ENCODE measurements at places on chromosomes 6 and 20.

DNA sequence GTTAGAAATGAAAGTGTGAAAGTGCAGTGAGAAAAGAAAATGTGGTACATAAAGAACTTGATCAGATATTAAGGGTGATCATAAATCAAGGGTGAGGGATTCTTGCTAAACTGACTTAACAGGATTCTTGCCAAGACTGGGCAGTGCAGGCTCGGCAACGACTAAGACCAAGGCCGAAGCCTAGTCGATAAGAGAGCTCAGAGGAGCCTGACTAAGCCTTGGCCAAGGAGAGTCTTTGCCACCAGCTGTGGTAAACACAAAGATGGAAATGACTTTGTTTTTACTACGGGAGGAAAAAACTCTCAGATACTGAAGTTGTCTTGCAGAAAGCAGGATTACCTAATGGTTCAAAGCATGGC lies 196.6 kb downstream of the LY86 start:
- DNase-seq = no peak

- DNase-seq = no peak
Observed at GRCh38 chr20:24955045-24955444, 6.0 kb downstream of the CST7 start.

DNA sequence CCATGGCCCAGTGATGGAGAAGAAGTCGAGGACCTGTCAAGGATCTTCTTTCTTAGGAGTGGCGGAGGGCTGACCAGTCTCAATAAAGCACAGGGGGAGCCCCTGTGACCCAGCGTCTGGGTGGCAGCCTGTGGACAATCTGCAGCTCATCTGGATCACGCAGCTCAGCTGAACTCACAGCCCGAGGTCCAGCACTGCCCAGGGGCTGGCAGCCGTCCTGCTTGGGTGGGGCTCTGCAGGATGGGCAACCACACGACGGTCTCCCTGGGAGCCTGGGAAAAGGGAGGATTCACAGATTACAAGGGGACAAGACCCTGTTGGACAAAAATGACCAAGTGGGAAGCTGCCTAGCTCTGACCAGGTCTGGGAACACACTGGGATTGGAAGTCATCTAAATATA lies 110.8 kb downstream of the MYLK4 start:
- DNase-seq = no peak

GRCh38 chr6:131773284-131773950 lies 34.4 kb upstream of the ENPP1 start:
- no peak for DNase-seq

DNA sequence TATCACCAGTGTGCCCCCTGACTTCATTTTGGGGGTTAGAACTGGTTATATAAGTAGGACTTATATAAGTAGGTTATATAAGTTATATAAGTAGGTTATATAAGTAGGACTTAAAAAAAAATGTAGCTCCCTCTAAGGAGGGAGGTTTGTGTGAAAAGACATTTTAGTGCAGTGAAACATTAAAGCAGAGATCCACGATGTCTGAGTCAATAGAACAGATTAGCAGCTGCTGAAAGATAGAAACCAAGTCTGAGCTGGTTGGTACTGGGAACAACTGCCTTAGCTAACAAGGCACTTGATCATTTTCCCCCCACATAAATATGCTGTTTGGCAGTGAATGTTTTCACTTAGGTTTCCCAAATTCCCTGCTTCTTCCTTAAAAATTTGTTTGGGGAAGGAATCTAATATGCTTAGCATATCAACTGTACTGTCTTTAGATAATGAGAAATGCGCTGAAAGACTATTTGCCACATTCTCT lies 2.1 kb upstream of the RPS12 start:
- no peak for DNase-seq

GRCh38 chr6:40042232-40042631 lies 108.0 kb upstream of the MOCS1 start:
- DNase-seq = no peak

DNA sequence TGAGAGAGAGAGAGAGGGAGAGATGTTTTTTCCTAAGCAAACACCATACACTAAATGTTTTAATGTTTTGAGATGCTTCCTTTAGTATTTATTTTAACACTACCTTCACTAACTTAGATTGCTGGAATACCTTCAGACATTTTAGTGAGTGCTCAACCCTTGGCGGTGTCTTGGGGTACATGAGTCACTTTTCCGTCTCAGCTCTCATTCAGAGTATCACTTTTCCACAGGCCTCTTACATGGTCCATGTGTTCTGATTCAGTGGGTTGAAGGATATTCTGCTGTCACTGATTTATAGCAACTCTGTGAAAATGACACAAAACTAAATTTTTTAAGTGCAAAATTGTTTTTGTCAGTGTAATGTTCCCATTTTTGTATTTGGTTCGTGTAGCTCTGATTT lies 217.9 kb downstream of the CLVS2 start:
- DNase-seq = no peak

DNA sequence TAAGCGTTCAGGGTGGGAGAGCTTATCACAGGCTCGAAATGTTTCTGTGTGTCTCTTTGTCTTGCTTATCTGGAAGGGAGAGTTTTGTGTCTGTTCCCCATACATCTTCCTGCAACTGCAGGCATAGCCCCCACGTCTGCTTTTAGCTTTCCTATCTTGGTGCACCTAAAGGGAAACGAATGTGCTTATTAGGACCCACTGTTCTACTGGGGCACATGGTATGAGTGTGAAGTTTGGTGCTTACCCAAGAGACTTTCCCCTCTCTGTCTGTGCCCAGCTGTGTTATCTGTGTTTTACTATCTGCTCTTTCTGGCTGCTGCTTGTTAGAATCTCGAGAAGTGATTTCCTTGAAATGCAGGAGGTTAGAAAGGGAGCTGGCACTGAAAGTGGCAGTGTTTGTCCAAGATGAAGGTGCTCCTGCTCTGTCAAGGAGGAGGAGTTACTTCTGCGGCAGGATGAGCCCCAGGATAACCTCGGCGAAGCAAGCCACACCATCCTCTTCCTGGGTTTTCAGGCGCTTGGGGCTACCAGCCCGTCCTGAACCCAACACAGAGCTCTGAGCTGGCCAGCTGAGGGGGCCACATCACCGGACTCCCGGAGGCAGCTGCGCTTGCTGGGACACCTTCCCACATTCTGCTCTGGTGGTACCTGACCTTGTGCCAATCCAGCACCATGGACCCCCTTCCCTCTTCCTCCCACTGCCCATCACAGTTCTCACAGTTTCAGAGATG lies 23.4 kb downstream of the DYNLT1 start:
- no peak for DNase-seq

- DNase-seq = no peak
Observed at GRCh38 chr6:16168858-16169257, 40.0 kb downstream of the MYLIP start.

- no peak for DNase-seq
Observed at GRCh38 chr6:102407886-102408741, 1014.6 kb downstream of the GRIK2 start.

DNA sequence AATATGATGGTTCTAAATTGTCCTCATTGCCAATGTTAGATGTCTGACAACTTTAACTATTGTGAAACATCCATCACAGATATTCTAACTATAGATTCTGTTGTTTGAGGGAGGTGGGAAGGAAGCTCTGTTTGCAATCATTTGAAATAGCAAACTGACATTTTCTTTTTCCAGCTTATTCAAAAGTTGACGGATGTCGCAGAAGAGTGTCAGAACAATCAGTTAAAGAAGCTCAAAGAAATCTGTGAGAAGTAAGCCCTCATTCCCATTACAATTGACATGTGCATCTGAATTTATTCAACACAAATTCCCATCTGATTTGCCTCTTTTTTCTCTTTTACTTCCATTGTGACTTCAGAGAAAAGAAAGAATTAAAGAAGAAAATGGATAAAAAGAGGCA lies 280.6 kb upstream of the PLCB4 start:
- DNase-seq = no peak

- DNase-seq = peak; percentile 32
Observed at GRCh38 chr6:112640891-112641290, 293.8 kb downstream of the RFPL4B start.

GRCh38 chr20:34017610-34018009 lies 23.9 kb downstream of the RALY start:
- DNase-seq = no peak
